ENCODE measurements at places on chromosomes 6 and 20.

- DNase-seq: no peak
Observed at GRCh38 chr6:44730771-44731391, 343.4 kb downstream of the CDC5L start.

- no peak for DNase-seq
Observed at GRCh38 chr20:23305098-23305497, 45.5 kb upstream of the NXT1 start.

DNA sequence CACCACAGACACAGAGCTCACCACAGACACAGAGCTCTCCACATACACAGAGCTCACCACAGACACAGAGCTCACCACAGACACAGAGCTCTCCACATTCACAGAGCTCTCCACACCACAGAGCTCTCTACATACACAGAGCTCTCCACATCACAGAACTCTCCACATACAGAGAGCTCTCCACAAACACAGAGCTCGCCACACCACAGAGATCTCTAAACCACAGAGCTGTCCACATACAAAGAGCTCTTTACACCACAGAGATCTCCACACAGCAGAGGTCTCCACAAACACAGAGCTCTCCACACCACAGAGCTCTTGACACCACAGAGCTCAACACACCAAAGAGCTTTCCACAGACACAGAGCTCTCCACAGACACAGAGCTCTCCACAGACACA, 55.8 kb downstream of the ERMARD start:
- no peak for DNase-seq

- DNase-seq: no peak
Observed at GRCh38 chr20:39333211-39333610, 371.1 kb downstream of the DHX35 start.

DNA sequence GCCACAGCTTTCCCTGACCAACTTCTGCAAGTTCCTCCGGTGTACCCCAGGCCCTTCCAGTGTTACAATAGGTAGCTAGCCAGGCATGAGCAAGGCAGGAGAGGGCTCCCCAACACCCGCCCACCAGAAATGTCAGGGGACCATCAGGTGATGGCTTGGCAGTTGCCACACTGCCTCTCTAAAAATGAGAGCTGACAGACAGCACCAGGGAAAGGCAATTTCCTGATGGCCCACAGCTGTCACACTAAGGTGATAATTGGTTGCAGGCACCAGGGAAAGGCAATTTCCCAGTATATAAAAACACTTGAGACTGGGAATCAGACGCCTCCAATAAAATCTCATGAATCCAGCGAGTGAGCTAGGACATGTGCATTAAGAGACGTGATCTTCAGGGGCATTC, 49.9 kb downstream of the PXDC1 start:
- DNase-seq: no peak

GRCh38 chr6:124964764-124965105, 2.5 kb downstream of the RNF217 start:
- DNase-seq: no peak

GRCh38 chr20:59047938-59048680, 5.5 kb upstream of the PRELID3B start:
- no peak for DNase-seq

GRCh38 chr6:36807750-36808149, 31.5 kb downstream of the CPNE5 start:
- no peak for DNase-seq

- DNase-seq: no peak
Observed at GRCh38 chr20:1206366-1207148, 3.3 kb downstream of the C20orf202 start.

DNA sequence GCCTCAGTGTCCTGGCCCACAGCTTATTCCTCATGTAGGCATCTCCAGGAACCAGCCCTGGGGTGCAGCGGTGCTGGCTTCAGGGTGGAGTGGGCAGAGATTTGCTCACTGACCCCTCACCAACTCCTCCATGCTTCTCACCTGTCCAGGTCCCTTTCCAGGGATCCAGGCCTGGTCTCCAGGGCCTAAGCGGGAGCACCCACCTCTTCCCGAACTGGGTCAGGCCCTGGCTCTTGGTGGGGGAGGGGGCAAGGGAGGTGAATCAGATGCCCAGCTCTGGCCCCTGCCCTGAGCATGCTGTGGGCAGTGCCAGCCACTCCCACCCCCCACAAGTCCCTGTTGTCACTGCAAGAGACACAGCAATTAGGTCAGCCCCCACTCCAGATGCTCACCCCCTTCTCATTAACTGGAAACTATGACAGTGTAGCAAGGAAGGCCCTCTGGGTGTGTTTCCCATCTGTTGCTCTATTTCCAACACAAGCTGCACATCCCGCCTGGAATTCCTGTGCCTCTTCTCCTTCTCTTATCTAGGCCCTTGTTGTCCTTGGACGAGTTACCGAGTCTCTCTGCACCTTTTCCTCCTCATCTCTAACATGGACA, 37.0 kb downstream of the MDFI start:
- DNase-seq: no peak

- no peak for DNase-seq
Observed at GRCh38 chr20:53984356-53985149, 85.8 kb downstream of the BCAS1 start.

DNA sequence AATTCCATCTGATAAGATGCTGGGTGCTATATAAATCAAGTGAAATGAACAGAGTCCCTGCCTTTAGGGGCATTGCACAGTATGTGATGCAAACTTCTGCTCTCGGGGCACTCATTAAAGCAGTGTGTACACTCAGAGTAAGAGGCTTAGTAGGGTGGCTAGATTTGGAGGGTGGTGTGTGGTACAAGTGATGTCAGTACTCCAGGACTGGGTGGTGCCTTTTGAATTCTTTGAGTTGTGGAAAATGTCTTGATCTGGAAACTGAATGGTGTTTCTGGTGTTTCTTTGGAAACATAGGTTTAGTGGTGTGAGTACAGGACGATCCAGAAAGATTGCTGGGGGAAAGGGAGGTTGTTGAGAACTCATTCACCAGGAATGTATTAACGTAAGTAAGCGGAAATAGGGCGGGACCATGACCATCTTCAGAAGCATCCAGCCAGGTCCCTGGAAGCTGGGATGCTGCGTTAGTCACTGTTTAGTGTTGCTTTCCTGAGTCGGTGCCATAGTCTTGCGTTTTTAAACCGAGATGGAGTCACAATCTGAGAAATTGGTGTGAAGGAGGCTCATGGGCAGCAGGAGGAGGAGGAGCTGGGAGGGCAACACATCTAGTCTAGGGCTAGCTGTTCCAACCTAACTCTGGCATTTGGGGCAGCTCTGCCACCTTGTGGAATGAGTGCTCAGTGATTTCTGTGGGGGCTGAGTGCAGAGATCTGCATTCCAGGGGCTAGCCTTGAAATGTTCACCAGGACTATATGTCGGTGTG, 70.3 kb downstream of the SCAND1 start:
- DNase-seq: peak; percentile 20

DNA sequence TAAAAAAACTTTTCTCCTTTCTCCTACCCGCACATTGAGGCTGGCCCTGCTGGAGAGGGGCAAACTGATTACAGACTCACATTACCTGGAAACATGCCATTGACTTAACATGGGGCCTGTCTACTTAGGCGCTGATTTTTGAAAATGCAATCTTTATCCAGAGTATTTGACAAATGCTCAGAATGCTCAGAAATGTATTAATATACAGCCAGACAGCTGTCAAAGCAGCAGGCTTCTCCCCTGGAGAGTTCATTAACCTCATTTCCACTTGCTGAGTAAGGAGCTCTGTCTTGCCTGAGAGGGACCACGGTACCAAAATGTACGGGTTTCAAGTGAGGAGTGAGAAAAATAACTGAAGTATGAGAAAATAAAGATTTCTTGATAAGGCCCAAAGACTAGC, 95.7 kb downstream of the PAX1 start:
- DNase-seq: no peak

DNA sequence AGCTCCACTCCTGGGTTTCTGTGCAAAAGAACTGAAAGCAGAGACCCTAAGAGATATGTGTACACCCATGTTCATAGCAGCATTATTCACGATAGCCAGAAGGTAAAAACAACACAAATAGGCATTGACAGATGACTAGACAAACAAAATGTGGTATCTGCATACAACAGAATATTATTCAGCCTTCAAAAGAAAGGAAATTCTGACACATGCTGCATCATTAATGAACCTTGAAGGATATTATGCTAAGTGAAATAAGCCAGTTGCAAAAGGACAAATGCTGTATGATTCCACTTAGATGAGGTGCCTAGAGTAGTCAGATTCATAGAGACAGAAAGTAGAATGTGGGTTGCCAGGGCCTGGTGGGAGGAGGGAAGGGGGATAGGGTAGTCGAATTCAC, 17.8 kb downstream of the AAR2 start:
- DNase-seq: no peak

DNA sequence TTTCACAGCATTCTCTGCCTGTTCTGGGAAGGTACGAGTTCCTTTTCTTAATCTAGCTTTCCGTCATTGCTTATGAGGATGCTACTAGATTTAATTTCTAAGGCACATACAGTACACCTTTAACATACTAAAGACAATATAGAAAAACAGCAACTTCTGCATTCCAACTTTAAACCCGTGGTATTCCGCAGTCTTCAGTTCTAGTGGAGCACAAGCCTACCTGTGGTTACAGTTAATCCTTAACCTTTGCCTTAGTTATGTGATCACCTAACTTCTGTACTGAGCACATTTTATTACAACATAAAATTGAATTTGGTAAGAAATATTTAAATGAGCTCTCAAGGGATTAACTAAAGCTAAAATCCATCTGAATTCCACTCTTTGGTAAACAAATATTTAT, 289.5 kb downstream of the BTBD9 start:
- no peak for DNase-seq

- no peak for DNase-seq
Observed at GRCh38 chr6:91088976-91089375, 502.1 kb upstream of the MAP3K7 start.

DNA sequence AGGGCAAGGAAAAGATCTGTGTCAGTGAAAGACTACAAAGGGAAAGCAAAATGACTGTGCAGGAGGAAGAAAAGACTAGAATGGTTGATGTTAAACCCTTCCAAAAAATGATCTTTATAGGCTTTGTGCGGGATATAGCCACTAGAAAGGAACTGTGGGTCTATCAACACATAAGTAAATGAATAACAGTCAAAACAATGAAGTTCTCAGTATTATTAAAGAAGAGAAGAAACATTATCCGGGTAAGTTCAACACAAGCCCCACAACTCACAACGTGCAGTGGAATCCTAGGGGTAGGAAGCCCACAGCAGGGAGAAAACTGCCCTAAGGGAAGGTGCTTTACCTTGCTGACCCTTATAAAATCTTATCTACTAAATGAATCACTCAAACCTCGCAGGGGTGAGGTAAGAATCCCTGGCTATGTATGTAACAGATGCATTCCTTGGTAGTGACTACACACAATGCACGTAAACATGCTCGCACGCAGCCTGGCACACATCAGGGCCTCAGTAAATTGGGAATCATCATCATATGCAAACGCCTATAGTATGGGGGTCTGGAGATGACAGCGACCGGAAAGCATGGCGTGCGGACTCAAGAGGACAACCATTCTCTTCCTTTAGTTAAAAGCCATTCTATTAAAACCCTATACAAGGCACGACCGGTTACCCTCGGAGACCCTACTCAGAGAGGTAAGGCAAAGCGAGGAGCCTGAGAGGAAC, 11.3 kb downstream of the TFAP2A start:
- no peak for DNase-seq

GRCh38 chr20:63223121-63223825, 7.3 kb upstream of the YTHDF1 start:
- DNase-seq: no peak

DNA sequence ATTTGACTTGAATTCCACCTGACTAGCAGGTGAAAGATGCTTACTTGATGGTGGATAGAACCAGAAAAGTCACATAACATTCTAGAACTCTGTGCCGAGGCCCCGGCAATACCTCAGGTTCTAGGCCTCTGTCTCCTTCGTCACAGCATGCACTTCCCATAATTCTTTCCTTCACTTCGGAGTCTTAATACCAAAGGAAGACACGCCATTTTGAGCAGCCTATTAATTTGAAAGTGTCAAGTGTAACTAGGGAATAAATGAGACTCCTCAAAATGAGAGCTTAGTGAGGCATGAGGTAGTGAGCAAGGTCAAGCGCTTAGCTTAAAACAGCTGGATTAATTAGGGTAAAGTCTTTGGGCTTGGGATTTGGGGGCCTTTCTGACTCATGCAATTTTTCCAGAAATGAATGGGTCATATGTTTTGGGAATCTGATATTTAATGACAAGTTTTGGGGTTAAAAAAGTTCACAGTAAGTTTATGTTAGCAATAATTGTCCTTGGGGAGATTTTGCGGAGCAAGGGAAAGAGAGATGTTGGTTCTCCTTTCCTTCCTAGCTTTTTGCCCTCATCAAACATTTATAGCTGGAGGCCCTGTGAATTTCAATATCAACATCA, 29.1 kb upstream of the SGK1 start:
- DNase-seq: no peak

DNA sequence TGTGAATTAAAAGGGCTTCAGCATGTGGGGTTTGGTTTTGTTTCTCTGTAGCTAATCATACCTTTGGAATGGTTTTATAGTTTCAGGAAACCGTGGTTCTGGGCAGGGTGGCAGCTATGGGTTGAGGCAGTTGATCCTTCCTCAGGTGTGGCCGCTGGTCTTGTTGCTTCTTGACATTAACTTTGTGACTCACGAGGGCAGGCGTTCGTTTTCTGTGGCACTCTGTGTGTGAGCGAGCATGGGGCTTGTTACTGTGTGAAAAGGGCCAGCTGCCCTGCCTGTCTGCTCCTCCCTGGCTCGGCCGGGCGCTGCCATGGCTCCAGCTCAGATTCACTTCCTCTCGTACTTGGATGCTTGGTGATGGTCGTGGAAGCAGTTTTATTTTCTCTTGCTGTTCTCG, 16.2 kb downstream of the DNAJC5 start:
- no peak for DNase-seq

DNA sequence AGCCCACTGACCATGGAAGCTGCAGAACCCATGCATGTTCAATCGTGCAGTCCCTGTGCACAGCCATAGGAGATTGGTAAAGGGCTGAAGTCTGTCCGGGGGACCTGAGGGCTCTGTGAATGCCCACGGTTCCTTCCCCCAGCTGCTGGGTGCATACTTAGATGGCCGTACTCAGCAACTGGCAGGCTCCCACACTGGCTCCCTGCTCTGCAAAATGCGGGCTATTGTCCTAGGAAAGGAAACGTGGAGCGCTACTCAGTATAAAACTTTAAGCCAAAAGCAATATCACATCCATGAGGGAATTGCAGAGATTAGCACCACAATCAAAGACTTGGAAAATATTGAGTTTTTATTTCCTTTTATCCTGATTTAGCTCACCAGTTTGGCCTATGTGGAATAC, 202.0 kb downstream of the WDR27 start:
- DNase-seq: no peak
